ENCODE measurements at places on chromosomes 2 and 18. TPM values are rescaled to one million over a fixed set of nuclear protein-coding genes. Genes with fewer than 3 reads are reported as not detected.
A peak's percentile ranks its signal among the peaks of the same experiment; 100 is the strongest.

DNA sequence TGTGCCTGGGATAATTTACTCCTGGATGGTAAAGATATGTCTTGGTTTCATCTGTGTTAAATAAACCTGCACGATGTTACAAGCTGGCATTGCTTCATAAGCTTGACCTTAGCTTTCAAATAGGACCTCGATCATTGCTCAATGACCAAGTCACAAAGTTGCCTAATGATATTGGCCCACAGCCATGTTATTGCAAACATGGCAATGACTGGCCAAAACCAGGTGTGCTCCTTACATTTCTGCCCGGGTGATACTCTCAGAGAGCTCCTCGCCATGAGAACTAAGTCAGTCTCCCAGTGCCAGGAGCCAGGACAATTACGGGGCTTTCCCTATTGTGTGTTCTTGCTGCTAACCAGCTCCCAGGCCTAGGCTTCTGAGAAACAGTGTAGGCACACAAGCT is 72.5 kb upstream of the CYP1B1 start:
- peak; percentile 100 for DNase-seq

The CHN1 gene
- 6.0 TPM for total RNA-seq

DNA sequence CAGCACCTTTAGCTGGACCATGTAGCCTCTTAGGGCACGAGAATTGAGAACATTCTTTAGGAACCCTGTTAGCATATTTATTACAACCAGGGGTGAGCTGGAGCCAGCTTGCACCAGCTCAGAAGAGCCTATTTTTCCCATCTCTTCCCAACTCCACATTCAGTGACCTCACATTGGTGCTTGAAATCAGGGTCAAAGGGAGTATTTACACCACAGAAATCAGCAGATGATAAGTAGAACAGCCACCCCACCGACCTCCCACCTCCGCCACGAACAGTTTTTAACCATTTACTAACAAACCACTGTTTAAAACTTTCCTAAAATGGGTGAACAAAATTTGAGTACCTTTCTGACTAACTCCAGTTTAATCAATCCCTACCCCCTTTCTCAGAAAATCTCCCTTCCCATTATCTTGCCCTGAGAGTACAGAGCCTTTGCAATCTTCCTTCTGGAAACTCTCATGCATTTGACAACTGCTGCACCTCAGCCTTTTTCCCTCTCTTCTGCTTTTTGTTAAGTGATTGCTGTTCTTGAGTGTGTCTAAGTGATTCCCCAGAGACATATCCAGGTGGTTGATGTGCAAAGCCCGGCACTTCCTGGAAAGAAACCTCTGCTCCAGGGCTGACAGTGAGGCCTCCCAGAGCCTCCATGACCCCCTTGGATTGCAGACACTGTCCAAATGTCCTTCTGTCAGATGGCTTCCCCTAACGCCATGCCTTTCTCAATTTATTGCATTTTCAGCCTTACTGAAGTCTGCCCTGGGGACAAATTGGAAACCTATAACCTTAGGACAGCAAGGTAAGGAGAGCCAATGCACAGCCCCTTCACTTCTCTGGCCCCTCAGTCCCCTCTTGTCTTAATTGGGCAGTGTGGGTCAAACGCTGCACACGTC is 389.5 kb upstream of the TNP1 start:
- DNase-seq = no peak

The EFEMP1 gene
- total RNA-seq = 125 TPM

DNA sequence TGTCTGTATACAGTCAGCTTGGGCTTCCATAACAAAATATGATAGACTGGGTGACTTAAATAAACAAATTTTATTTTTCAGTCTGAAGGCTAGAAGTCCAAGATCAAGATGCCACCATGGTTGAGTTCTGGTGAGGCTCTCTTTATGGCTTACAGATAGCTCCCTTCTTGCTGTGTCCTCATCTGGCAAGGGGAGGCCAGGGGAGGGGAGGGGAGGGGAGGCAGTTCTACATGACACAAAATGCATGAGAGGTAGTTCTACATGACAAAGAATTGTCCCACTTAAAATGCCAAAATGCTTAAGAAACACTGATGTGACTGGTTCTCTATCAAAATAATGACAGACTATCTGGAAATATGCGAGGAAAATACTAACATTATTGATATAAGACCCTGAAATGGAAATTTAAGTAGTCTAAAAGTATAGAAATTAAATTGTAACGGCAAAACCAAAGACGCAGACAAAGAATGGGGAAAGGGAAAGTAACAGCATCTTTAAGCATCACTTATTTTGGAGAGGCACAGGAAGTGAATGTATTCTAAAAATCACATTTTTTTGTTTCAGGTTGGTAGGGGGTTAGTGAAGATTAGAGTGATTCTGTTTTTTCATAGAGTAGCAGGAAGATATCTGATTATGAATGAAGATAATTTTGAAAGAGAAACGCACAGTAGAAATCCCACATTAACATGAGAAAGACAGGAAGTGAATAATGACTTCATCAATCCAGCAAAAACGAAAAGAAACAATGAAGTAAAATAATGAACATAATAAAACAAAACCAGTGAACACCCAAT is 131.4 kb downstream of the STRN start:
- DNase-seq = no peak

DNA sequence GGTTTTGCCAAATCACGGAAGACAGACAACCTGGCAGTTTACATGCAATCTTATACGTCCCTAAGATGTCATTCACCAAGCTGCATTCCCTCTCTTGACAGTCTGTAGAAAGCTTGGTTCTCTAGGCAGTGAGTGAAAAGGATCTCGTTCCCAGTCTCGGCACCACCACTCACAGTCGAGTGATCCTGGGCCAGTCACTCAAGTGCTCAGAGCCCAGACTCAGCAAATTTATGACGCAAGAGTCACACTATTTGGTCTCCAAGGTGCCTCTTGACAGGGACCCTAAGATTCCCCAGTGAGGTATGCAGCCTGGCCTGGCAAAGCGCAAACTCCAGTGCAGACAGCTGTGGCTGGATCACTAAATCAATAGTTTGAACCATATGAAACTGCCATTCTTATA is 77.9 kb downstream of the EIPR1 start:
- DNase-seq = no peak

GRCh38 chr2:25355270-25355669 is 13.5 kb upstream of the DNMT3A start:
- DNase-seq = no peak

DNA sequence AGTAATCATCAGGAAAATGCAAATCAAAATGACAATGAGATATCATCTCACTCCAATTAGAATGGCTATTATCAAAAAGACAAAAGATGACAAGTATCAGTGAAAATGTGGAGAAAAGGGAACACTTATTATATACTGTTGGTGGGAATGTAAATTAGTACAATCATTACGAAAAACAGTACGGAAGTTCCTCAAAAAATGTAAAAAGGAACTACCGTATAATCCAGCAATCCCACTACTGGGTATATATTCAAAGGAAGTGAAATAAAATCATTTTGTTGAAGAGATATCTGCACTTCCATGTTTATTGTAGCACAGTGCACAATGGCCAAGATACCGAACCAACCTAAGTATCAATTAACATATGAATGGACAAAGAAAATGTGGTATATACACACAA is 52.4 kb upstream of the TEX51 start:
- DNase-seq = no peak

- no peak for DNase-seq
These were observed 3.9 kb upstream of the DLX1 start for GRCh38 chr2:172081221-172082022.

All from MCF 10A (cell line).